ENCODE measurements at places on chromosomes 16 and 17.

- no peak for DNase-seq
These were observed 599.1 kb upstream of the SOX9 start for GRCh38 chr17:71521724-71522123.

GRCh38 chr17:22516861-22517636, 824.7 kb downstream of the KCNJ18 start:
- no peak for DNase-seq

DNA sequence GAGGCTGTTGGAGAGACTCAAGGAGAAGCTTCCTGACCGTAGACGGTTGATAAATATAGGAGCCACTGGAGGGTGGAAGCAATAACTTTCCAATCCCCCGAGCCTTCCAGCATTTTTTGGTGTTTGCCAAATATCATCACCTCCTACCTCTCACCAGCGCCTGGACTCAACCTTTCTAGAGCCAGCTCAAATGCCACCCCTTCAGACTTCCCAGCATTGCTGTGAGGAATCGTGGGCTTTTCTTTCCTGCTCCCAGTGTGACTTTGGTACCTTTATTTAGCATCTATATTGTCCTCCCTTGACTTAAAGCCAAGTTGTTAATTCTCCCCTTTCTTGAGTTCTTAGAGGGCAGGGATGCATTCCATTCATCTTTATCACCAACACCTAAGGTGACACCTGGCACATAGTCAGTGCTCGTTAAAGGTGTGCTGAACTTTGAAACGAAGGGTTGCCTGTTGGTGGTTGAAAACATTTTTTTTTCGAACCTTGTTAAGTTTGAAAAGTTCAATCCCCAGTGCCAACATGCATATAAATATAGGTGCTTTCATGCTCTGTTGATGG, 35.3 kb upstream of the CCR7 start:
- DNase-seq: no peak

- no peak for DNase-seq
These were observed 33.4 kb downstream of the CBLN1 start for GRCh38 chr16:49248227-49248626.

DNA sequence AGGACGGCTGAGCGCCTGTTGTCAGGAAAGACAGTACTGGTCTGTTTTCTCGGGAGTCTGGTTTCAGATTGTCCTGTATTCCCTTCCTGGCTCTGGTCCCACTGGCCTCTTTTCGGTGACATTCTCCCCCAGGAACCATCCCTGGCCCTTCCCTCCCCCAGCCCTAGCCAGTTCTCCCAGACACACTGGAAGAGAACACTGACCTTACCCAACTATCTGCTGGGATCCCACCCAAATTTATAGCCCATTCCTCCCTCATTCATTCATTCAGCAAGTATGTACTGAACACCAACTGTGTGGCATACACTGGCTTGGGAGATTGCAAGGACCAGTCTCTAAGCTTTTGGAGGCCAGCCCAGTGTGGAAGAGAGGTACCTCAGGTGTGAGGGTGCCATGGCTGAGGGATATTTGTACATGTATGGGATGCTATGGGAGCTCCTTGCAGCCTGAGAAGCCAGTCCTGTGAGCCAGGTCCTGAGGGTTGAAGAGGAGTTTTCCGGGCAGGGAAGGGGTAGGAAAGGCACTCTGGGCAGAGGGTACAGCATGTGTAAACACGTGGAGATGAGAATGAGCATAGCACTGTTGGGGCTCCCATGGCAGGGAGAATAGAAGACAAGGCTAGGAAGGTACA, 5.2 kb downstream of the RND2 start:
- DNase-seq: no peak

GRCh38 chr17:27975146-27976011, 67.1 kb upstream of the NLK start:
- peak; percentile 97 for DNase-seq

DNA sequence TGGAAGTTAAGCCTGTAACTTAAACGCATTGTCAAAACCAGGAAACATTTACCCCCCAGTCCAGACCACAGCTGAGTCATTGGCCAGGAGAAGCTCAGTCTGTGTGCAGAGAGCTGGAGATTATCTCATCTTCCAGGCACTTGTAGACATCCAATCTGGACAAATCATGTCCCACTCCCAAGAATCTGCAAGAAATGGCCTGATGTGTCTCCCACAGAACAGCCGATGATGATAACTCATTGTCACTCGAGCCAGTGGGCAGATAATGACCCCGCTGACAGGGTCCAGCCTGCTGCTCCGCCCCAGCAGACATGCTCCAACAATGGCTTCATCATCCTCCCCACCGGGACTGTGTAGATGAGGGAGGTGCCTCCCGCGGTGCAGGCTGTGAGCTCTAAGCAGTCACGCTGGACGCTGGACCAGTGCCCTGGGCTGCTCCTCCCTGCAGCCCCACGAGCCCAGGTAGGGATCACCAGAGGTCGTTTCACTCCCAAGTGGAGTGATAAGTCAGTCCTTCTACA, 322.5 kb downstream of the C16orf95 start:
- no peak for DNase-seq

DNA sequence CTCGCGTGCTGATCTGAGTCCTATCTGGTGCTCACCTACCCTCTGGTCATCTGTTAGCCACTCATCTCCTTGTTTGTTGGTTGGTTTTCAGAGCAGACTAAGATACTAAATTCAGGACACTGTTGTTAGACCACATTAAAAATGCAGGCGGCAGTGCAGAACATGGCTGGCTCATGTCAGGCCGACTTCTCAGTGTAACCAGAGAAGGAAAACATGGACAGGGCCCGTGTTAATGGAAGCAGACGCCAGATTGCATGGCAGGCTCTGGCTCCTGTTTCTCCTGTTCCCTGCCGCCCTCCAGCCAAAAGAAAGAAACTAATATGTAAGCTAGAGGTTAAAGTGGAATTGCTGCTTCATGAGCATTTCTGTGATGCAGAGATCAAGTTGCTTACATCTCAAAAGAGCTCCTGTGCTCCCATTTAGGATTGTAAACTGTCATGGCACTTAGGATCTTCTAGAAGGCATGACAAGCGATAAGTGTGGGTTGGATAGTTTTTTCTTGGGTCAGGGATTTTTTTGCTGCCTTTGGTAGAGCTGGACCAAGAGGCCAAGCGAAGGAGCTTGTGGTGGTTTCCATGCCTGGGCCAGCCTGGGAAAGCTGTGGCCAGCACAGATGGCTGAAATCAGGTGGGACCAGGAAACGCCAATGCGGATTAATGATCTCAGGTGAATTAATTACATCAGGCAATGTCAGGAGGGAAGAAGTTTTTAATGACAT, 56.1 kb downstream of the YPEL2 start:
- DNase-seq: peak; percentile 65

DNA sequence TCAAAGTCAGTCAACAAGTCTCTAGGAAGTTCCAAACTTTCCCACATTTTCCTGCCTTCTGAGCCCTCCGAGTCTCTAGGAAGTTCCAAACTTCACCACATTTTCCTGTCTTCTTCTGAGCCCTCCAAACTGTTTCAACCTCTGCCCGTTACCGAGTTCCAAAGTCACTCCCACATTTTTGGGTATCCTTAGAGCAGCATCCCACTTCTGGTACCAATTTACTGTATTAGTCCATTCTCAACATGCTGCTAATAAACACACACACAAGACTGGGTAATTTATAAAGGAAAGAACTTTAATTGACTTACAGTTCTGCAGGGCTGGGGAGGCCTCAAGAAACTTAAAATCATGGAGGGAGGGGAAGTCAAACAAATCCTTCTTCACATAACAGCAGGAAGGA, 169.0 kb upstream of the HS3ST3A1 start:
- no peak for DNase-seq

GRCh38 chr17:27930000-27930399, 36.8 kb upstream of the LYRM9 start:
- no peak for DNase-seq

GRCh38 chr17:80499961-80500665, 23.7 kb upstream of the NPTX1 start:
- no peak for DNase-seq

- no peak for DNase-seq
These were observed 11.8 kb downstream of the PIK3R6 start for GRCh38 chr17:8855477-8856204.

DNA sequence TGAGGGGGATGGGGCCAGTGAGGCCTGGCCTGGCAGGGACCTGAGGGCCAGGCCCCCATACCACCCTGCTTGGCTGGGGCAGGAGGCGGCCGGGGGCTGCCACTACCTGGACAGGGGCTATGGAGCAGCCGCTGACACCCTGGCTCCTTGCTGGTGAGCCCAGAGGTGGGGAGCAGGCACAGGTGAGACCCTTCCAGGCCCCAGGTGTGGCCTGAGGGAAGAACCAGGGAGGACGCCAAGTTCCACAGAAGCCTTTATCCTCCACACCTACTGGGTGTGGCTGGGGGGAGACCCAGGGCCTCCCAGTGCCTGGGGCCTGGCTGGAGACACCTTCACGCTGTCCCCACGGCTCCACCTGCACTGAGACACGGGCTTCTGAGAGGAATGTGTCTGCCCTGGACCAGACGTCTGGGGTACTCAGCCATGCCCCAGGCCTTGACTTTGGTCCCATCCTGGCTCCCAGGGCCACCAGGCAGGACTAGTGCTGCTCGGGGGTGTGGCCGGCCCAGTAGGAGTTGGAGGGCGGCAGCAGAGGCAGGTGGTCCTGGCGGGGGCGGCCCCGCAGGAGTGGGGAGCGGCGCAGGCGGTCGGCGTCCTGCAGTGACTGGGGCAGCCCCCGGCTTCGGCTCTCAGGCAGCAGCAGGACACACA, 4.7 kb downstream of the SLC22A31 start:
- no peak for DNase-seq

- no peak for DNase-seq
These were observed 10.6 kb downstream of the ZCCHC14 start for GRCh38 chr16:87482266-87482665.

DNA sequence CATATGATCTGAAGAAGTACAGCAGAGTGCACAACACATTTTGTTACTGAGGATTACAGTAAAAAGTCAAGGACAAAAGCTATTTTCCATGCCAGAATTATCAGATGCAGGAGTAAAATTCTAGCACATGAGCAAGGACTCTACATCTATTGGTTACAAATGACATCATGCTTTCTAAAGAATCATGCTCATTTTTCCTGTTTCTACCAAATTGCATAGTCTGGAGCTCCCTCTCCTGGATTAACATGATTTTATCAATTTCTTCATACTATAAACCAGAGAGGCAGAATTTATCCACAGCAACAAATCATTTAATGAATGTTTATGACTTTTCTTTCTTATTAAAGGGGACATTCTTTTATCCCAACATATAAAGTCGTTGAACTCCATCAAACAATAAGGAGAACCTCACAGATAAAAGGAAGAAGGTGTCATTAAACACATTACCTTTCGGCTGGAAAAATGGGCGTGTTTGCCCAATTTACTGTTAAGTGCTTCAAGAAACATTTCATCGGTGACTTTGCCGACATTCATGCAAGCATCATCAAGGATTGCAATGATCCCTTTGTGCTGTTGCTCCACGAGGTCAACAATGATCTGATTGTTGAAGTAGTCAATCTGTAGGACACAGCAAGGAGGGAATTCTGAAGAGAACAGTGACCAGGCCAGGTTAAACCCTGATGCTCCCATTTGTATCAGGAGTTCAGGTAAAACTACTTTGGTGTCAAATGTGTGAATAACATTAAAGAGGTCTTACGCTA, 121.7 kb downstream of the MYO1D start:
- peak; percentile 58 for DNase-seq

DNA sequence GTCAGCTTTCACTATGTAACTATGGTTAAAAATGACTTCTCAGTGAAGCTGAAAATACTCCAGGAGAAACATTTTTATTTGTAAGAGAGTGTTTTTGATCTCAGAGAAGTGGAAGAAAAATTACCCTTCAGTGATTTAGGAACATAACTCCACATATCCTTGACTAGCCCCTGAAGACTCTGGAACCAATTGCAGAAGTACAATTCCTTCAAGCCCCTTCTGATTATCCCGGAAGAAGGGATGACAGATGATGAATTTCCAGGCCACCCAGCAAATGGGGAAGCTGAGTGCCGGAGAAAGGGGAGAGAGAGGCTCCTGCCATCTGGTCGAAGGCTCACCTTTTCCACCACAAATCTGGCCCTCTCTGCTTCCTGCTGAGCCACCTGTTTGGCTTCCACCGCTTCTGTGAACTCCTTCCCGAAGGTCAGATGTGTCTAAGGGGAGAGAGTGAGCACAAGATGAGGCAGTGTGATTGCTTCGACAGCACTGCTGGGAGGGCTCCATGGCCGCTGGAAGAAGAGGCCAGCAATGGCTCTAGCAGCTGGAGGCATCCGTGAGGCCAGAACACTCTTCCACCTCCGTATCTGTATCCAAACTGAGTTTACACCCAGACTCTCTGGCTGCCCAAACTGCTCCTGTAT, 8.1 kb downstream of the PHB1 start:
- no peak for DNase-seq

DNA sequence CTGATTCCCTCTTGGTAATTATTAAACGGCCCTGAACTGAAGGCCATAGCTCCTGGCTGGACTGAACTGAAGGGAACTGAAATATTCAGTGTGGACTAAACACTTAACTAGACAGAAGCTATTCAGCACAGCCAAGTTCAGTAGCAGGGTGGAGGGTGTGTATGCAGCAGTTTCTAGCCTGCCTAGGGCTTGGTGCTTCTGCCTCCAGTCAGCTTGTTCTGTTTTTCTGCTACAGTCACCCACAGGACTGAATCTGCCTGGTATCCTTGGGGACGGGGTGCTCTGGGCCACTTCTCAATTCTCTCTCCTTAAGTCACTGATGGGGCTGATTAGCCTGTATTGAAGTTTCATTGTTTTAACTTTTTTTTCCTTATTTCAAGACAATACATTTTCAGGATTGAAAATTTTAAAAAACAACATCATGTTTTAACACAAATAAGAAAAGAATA, 77.1 kb downstream of the WWP2 start:
- DNase-seq: no peak

DNA sequence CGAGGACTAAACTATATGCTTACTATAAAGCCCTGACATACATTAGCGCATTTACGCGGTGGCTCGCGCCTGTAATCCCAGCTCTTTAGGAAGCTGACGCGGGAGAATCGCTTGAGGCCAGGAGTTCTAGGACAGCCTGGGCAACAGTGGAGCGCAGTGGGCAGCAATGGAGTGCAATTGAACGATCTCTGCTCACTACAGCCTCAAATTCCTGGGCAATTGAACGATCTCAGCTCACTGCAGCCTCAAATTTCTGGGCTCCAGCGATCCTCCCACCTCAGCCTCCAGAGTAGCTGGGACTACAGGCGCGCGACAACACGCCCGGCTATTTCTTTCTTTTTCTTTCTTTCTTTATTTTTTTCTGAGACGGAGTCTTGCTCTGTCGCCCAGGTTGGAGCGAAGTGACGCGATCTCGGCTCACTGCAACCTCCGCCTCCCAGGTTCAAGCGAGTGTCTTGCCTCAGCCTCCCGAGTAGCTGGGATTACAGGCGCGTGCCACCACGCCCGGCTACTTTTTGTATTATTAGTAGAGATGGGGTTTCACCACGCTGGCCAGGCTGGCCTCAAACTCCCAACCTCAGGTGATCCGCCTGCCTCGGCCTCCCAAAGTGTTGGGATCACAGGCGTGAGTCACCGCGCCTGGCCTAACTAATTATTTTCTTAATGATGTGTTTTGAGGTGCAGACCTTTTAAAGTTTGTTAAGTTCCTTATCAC, 506 bp upstream of the COG7 start:
- no peak for DNase-seq

All from NCI-H524 treated with DMSO at 0.1 percent for 48 hours (cell line).